ENCODE measurements at places on chromosomes 2 and 18.

DNA sequence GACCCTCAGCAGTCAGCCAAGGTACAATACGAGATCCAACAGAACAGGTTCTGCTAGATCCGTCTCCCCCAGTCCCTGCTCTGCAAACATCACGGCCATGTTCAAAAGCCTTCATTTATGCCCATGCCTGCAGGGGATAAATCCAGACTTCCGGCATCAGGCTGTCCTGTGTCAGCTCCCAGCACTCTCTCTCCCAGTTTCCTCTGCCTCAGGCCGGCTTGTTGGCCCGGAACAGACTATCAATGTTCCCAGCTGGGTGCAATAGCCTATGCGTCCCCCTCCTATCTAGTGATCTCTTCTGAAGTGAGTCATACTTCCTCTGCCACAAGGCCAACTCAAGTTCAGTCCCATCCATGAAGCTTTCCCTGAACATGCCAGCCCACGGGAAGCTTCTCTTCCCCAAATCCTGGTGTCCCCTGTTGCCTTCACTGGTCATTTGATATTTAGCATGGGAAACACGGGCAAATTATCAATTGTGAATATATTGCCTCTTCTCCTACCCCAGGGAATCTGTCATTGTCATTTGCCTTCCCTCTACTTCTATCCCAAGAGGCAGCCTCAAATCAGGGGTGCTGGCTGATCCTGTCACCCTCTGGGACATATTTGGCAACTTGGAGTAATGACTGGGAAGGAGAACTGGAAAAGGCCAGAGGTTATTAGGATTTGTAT lies 51.1 kb downstream of the CAPN13 start:
- DNase-seq: no peak

DNA sequence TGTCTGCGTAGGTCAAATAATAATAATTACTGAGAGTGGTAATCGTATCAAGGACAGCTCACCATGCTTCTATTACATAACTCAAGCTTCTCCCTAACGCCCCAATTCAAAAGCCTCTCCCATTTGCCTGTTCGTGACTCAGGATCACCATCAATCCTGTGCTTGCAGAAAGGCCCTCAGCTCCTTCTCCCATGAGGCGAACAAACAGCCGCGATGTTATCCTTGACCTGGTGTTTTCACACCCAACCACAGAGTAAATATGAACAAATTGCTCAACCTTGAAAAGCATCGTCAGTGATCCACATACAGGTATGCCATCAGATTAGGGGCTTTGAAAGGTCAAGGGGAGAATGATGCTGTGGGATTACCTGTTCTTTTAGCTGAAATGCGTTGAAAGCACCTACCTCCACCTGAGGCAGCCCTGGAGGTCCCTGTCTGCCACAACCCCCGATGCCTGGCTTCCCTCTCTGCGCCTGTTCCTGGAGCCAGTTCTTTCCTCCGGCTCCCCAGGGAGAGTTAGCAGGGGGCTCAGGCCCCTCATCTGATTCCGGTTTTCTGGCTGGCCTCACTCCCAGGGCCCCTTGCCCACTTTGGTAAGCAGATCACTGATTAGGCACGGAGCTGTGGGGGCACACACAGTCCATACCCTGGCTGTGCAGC lies 39.1 kb upstream of the ODC1 start:
- DNase-seq: no peak

GRCh38 chr18:5543773-5544389 lies at the start of gene EPB41L3:
TSS of gene EPB41L3 (minus strand) at chr18:5543997. CDS start at chr18:5489183, 54,814 bp downstream.
- no peak for DNase-seq

GRCh38 chr2:234109321-234109720 lies 58.8 kb downstream of the SPP2 start:
- DNase-seq: no peak

- DNase-seq: no peak
Measured at GRCh38 chr2:11753452-11753885, 7.0 kb downstream of the LPIN1 start.

GRCh38 chr2:65281627-65282351 lies 54.2 kb downstream of the ACTR2 start:
- DNase-seq: no peak

DNA sequence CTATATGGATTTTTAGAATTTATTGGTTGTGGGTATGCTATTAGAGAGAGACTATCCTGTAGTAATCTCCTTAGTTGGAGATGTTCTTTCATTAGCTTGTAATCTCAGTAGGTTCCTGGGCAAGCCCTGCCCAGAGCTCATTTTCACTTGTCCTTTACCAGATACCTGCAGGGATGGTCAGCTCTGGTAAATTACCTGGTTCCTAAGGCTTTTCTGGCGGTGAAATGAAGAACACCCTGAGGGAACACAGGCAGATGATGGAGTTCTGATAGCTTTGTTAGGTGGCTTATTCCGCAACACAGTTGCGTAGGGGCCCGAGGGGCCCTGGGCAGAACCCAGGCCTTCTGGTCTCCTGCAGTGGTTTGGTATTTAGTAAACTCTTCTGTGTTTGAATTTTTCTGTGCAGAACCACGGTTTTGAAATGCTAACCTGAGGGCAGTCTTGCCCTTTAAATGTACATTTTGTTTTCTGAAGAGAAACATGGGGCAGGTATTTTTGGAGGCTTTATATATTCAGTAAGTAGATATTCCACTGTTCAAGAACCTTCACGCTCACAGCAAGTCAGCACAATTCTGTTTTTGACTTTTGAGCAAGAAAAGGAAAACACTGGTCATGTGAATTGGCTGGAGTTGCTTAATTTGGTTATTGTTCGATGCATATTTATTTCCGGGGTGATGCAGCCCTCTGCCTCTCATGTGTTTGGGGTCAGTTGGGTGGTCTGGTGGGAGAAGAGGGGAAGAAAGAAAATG lies 22.4 kb downstream of the ZNF532 start:
- no peak for DNase-seq

- DNase-seq: no peak
Measured at GRCh38 chr2:74573747-74574562, 19.4 kb downstream of the DOK1 start.

DNA sequence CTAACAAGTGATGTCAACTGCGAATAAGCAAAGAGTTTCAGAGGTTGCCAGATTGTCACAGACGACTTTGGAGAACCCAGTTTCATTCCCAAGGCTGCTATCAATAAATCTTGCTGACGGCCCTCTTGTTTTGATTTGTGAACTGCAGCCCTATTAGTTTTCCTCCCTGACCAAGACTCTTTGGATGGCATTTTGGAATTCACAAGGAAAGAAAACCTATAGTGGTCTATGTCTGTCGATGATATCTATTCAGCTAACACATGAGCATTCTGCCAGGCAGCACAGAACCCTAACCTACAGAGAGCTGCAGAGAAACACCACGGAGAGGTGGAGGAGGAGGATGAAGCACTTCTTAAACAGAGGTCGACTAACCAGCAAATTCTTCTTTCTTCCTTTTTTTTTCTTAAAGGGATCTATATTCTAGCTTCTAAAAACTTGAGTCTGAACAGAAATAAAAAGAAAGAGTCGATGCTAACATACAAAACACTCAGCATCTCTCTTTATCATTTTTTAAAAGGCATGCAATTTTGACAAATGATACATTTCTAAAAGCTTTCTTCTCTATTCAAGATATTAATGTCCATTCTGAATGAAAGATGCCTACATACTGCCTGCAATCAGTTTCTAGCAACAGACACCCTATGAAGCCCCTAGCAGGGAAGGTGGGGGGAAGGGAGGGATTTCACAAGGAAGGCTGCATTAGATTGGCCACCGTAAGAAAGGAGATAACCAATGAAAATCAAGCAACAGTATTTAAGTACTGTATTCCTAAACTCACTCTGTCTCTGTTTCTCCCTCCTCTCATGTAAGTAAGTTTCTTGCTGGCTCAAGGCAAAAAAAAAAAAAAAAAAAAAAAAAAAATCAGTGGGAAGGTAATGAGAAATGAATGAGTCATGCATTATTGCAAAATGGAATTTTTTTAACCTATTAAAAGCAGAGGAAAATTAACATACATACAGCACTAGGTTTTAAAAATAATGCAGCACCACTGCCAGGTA lies 83.0 kb upstream of the CHRNA1 start:
- no peak for DNase-seq

GRCh38 chr18:79485788-79486355 lies 90.1 kb downstream of the NFATC1 start:
- DNase-seq: no peak

DNA sequence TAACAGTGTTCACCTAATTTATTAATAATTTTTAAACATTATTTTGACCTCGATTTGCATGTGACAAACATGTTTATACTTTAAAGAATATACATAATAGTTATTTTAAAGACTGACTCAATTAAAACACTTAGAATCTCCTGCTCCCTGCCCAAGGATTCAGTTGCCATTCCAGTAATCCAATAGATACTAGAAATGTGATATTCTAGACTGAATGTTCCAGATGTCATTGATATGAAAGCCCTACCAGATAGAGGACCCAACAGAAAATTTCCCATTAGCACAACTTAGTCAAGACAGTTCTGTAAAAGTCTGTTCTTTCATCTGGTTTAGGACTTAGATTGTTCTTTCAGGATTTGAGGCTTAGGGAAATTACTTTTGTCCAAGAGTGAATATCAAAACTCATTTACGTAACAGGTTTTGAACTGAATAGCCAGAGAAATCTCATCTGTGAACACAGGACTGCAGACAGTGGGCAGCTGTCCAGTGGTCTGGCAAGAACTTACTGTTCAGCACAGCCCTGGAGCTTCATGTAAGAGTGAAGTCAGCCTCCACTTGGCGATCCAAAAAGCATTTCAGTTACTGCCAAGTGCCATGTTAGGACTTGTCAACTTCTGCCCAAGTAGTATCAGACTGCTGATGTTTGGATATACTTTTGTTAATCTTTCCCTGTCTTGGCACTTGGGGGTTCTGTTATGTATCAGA lies 77.5 kb downstream of the OSBPL6 start:
- no peak for DNase-seq

- no peak for DNase-seq
Measured at GRCh38 chr2:33644215-33644614, 45.1 kb upstream of the FAM98A start.
